ENCODE measurements at places on chromosomes 3 and 15.

- DNase-seq: no peak
Measured at GRCh38 chr3:129077222-129077621, 16.6 kb downstream of the GP9 start.

DNA sequence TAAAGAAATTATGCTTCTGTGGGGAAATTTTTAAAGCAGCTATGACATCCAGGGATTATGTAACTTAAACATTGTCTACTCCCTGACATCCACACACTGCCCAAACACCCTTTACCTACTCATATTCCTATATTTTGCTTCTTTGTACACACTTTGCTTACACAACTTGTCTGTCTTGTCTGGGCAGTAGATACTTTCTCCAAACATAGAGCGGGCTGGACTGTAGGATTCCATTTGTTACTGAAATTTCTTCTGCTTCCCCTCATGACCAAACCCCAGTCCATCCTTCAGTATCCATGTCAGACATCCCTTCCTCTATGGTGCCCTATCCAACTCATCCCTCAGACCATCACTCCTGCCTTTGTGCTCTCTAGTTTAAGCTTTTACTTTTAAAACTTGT, 19.9 kb downstream of the NCEH1 start:
- no peak for DNase-seq

- no peak for DNase-seq
Measured at GRCh38 chr3:150248116-150248887, 159.8 kb upstream of the TSC22D2 start.

DNA sequence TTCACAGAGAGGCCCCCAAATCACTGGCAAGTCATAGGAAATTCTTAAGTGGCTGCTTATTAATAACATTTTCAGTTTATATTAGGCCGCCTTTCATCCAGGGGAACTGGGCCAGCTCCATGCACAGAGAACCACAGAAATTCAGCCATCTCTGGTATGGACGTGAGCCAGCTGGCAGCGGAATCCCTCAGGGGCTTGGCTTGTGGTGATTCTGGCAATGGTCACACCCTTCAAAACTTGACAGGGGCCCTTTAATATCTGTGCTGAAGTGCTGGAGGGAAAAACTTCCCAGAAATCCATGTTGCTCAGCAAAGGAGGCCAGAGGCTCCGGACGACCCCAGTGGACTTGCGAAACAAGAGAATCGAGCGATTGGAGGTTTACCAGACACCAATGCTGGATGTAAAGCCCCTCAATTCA, 11.3 kb downstream of the PRICKLE2 start:
- DNase-seq: no peak

DNA sequence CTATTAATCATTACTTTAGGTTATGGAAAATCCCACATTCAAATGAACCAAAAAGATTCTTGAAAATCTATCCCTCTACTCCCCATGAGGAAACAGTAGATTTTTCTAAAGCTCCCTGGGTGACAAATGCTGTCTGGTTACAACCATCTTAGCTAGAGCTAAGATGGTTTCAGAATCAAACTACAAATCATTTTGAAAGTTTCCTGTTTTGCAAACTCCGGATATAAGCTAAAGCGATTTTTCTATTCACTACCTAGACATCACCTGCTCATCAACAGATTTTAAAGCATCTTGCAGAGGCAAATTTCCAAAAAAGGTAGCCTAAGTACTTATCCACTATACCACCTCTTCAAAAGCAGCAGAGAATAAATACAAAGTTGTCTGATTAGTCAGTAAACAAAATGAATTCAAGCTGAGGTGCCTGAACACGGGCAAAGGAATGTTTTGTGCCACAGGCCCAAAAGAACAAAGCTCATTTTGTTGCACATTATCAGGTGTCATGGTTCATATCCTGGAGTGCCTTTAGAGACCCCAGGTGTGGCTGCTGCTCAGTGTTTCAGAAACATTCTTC, 204.9 kb downstream of the TNIK start:
- DNase-seq: no peak

DNA sequence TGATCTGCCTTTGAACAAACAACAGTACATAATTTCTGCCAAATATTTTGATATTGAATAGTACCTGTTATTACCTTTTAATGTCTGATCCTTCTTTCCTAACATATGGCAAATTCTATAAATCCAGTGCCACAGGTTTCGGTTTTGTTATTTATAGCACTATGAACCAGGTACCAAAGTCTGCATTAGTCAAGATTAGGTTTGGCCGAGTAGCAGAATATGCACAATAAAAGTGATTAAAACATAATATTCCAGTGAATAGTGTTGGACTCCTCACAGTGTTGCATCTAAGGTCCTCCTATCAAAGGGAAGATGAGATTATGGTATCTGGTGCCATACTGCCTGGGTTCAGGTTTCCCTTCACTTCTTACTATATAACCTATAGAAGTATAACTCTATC, 599.0 kb downstream of the ZPLD1 start:
- DNase-seq: no peak

- no peak for DNase-seq
Measured at GRCh38 chr3:154195620-154196356, 74.6 kb downstream of the ARHGEF26 start.

- DNase-seq: no peak
Measured at GRCh38 chr3:52283306-52283705, 4.3 kb upstream of the GLYCTK start.

GRCh38 chr3:155420406-155420805, 126.9 kb upstream of the STRIT1 start:
- no peak for DNase-seq

GRCh38 chr15:74173380-74174218, at the start of gene ISLR:
Gene ISLR (plus strand): TSS chr15:74173710. CDS start chr15:74174859, 1,149 bp downstream.
- no peak for DNase-seq

GRCh38 chr3:31096661-31097395, 202.4 kb upstream of the GADL1 start:
- no peak for DNase-seq

DNA sequence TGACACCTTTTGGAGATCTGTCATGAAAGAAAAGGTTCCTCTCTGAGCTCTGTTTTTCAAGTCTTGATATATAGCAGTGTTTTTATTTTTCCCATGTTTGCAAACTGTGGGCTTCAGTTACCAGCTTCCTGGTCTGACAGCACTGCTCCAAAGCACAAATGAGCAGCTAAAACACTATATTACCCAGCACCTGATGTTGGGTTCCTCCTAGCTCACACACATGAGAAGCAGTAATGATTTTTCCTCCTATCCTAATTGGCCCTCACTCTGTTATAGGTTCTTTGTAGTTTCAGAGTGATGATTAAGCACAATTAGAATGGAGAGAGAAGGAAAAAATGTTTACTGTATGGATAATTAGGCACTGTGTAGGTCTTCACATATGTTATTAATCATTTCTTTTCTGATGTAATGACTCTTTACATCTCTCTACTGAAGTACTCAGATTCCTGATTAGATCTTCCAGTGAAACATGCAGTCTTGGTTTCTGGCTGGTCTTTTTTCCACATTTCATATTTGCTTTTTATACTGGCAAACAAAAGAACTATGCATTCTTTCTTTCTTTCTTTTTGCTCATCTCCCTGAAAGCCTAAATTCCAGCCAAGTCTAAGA, 939.7 kb downstream of the NSUN3 start:
- DNase-seq: no peak

DNA sequence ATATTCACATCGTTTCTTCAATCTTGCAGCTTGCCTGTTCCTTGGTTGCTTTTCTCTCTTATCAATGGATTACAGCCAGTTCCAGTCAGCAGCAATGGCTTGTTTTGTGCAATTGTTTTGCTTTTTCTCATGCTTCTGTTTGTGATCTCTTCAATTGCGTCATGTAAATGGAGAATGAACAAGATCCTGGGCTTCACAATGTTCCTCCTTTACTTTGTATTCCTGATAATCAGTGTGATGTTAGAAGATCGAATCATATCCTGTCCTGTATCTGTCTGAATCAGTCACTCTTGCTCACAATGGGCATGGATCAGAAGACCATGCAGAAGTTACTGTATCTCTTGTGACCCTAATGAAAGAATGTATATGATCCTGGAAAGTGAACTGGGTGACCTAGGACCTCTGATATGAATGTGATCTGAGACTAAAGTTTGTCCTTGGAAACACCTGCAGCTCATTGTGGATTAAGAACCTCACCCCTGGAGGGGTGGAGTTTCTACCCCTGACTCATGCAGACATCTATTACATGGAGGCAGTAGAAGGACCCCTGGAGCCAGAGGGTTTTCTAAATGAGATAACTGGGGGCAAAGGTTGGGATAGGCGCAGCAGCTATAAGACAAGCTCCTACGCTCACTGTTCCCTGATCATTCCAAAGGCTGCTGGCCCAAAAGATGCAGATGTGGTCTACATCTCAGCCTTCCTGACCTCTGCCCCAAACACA, 32.2 kb downstream of the SLC24A1 start:
- DNase-seq: no peak

- DNase-seq: no peak
Measured at GRCh38 chr15:63038926-63039673, 3.4 kb upstream of the TPM1 start.

DNA sequence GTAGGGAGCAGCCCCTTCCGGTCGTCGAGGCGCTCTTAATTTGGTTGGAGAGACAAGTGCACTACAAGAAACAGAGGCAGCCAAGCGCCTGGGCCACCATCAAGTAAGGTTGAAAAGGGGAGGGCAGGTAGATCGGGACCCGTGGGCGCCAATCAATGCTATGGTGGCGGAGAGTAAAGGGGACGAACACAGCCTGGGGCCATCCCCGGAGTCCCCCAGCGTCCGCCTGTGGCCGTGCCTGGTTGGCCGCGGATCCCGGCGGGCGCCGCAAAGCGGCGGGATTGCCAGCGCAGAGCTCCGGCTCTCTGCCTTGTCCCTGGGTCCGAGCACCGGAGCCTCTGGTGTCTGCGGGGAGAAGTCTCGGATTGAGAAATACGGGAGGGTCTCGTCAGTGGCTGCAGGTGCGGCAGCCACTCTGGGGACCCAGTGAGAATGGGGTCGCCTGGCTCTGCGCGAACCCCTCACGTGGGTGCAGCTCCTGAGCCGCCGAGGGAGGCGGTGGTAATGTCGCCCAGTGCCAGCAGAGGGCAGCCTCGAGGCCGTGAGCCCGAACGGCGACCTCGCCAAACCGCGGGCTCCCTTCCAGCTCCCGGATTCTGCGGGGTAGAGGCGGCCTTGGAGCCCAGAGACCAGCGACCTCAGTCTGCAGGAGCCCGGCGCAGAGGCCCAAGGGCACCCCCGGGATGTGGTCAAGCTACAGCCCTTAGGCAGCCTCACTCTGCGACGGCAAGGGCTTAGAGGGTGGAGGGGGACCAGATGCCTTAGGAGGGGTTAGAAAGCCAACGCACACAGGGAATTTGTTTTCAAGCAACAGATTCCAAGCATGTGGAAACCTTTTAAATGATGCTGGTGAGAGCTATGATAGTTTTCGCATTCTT, 10.8 kb downstream of the FOXL2 start:
- no peak for DNase-seq

DNA sequence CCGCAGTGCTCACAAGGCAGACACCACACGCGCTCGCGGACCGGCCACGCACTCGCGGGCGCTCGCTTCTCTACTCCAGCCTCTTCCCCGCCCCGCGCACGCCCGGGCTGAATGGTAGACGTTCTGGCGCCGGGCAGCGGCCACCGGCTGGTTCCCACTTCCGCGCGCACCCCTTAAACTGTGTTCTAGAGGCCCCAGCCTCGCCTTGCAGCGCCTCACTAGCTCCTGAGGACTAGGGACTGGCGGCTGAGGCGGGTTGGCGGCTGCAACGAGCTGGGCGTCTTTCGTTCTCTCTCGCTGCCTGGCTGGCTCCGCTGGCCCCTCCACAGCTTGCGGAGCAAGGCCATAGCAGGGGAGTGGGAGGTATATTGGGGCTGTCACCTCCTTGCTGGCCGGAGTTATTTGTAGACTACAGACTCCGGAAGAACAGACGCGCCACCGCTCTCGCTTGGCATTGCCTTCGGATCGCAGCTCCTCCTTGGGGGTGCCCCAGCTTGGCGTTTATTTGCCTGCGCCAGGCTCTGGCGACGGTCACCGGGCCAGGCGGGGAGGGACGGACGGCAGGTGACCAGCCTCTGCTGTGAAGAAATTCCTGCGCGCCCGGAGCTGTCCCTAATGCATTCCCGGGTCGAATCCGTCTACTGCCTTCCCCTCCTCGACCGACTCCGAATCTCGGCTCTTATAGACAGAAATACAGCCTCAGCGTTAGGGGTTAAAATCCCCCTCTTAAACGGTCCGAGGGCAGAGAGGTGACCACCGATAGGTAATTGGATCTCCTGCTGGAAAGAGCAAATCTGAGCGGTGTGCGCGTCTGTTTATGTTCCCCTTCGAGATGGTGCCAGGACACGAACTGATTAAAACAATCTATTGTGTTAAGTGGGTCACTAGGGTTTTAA, 1.3 kb downstream of the GREM1 start:
- DNase-seq: no peak

DNA sequence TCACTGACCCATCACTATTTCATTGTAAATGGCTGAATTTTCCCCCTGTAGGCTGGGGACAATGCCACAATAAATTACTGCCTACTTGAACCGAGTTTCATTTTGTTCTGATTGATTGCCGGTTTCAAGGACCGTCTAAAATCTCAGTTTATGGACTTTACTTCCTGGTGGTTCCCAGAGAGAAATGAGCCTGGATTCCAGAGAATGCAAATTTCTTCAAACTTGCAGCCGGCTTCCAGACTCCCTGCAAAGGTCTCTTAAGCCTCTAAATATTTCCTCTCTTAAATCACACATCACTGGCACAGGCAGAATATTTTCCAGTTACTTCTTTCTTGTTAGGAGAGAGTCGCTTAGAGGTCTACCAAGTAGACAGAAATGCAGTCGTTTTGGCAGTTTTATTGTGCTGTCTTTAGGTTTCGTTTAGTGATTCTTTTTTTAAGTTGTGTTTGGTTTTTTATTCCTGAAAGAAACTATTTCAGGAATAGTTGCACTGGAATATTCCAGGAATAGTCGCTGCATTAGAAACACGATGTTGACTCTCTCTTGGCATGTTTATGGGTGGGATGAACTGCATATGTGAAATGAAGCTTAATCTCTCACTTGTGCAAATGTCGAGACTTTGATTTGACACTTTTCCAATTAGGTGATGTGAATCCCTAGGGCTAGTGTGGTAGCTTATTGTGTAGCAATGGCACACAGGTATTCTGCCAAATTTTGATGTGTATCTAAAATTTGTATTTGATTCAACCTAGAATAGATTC, 284.1 kb upstream of the NR2E3 start:
- DNase-seq: no peak
